Skin of body (tissue), 3 donors: ENCODE measurements at places on chromosomes 4 and X. TPM values are rescaled to one million over a fixed set of nuclear protein-coding genes. Genes with fewer than 3 reads are reported as not detected.

BEND4 gene
- under 0.01 TPM for total RNA-seq

NDNF gene
- total RNA-seq: 21.7 TPM

MMRN1 gene
- 16.5 TPM for total RNA-seq

PNCK gene
- 0.99 TPM for total RNA-seq
